ENCODE measurements at places on chromosomes 4 and X.

- no peak for DNase-seq
Measured at GRCh38 chr4:141340458-141340857, 119.8 kb downstream of the ZNF330 start.

DNA sequence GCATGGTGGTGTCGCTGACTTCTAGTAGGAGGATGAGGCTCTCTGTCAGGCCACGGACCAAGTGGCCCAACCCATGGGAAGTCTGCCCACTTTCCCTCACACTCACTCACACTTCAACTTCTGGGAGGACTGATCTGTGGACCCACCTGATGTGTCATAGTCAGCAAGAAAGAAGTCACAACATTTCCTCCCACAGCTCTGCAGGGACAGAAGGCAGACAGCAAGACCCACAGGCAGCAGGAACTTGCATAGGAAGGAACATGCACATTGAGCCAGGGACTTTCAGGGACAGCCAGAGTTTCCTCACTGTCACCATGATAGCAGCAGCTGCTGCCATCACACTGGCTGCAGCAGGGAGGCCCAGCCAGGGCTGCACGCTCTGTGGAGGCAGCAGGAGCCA is 19.5 kb downstream of the XAGE5 start:
- no peak for DNase-seq

- no peak for DNase-seq
Measured at GRCh38 chr4:187307131-187307530, 583.5 kb upstream of the FAT1 start.

DNA sequence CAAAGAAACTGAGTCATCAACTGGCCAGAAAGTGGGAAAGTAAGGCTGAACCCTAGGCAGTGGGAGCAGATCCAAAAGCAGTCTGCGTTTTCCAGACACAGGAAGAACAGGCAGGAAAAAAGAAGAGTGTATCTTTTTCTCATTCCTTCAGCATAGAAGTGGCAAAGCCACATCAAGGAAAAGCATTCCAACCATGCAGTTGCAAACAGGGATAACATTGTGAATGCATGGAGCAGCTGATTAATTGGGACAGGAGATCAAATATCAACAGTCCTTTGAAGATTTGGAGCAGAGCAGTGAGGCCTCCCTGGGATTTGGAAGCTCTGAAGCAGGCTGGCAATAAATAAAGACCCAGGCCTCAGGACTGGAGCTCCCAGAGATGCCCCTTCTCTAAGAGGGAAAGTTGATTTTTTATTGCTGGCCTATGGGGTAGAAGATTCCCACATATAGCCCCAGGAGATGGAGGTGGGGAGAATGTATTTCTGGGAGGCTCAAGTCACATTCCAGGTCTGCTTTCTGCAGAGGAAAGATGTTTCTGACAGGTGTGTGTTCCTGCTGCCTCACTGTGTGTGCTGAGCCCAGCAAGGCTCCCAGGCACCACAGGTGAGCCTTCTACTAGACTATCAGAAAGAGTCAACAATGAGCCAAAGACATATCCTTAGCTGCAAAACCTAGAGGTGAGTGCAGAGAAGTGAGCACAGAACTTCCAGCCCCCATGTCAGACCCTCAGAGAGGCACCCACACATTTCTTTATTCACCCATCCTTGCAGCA is 222.5 kb downstream of the RAB28 start:
- no peak for DNase-seq

DNA sequence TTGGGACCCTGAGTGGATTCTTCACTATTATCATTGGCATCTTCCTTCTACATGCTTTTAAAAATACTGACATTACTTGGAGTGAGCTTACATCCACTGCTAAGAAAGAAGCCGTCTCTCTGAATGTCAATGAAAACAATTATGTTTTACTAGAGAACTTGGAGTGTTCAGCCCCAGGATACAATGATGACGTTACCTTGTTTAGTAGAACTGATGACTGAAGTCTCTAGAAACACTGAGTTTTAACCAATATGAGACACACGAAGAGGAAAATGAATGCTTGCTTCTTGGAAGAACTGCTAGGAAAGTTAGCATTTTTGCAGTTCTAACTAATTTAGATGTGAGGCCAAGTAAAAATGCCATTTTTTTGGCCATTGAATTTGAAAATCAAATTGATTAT is 19.4 kb downstream of the NIPAL1 start:
- no peak for DNase-seq

GRCh38 chr4:118816538-118817177 is 19.3 kb downstream of the SEC24D start:
- DNase-seq: no peak

DNA sequence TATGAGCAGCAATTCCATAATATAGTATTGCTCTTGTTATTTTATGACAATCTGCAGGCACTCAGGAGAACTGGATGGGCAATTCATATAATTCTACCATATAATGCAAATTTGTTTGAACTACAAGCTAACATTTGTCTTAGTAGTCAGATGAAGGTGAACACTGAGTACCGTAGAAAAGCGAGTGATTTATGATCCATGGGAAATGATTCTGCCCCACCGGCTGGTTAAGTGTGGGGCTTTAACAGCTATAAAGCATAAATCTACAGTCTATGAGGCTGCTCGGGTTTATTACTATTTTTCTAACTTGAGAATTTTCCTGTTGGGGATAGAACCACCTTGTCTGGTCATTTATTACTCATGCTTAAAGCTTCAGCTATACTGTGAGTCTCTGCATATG is 275.5 kb downstream of the PCDH10 start:
- DNase-seq: no peak

GRCh38 chrX:48715876-48716502 is 19.5 kb downstream of the SUV39H1 start:
- no peak for DNase-seq

- DNase-seq: no peak
Measured at GRCh38 chr4:127528302-127528701, 104.5 kb upstream of the INTU start.

DNA sequence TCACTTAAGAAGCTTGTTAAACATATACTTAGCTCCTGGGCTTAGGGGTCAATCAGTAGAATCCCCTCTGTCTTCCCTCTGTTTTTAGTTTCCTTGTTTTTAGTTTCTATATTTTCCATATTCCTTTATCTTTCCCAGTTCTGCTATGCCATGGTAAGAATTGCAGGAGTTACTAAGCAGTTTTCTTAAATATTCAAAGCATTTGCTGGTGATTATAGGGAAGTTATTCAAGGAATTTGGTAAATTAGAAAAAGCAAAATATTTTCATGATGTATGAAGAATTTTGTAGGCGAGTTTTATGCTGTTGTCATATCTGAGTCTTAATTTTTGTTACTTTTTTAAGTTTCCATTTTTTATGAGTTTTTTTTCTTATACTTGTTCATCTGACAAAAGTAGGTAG is 91.6 kb upstream of the NUDT6 start:
- DNase-seq: no peak
